KBM-7 (cell line): ENCODE measurements at places on chromosomes 16 and 17.

DNA sequence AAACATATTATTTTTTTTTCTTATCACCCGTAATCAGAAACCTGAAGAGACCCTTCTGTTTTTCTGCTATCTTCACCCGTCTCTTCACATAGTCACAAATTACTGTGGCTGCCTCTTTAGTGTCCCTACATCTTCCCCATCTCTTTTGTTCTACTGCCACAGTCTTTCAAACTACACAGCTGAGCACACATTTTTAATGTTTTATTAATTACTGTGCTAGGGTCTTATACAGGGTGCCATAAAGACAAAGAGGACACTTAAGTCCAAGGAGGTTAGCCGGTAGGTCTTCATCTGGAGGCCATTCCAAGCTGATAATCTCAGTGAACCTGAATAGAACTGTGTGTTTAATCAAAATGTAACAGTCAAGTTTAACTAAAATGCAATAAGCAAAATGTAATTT lies 20.7 kb downstream of the CNTNAP4 start:
- no peak for DNase-seq

DNA sequence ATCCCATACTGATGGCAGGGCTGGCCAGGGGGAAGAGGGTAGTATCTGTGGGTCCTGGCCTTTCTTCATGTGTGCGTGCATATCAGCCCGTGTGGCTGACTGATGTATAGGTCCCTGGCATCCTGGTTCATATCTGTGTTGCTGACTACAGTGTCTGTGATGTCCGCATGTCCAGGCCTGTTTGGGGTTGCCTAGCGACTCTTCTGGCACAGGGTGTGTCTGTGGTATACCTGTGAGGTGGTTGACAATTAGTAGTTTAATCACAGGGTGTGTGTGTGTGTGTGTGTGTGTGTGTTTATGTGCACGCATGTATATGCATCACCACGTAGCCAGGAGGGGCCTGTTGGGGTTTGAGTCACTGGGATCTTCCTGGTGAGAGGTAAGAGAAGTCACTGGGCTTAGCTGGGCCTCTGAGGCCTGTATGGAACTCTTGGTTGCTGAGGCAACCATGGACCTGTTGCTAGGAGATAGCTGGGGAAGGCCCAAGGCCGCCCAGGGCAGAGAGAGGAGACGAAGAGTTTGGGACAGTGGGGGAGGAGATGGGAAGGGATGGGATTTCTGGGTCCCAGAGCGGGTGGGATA lies 603 bp upstream of the TMEM95 start:
- DNase-seq: no peak

- DNase-seq: peak; percentile 25
Observed at GRCh38 chr16:4239020-4239419, 2.9 kb downstream of the SRL start.

DNA sequence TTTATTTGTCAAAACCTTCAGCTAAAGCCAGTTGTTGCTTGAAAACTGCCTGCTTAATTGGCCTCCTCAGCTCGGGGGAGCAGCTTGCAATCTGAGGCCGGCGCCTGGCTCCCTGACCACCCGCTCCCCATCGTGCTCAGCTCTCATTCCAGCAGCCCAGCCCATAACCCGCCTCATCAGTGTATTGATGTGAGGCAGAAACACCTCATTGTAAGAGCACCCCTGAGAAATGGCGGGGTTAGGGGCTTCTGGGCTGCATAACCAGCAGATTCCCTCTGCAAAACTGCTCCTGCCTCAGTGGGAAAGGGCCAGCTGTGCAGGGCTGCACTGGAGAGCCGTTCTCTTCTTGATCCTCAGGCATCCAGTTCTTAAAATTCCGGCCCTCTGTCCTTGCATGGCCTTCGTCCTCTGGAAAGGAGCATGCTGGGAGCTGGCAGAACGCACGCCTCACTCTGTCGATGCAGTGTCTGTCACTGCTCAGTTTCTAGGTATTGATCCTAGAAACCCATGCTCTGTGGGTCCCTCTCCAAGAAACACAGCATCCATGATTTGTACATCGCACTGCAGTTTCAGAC lies 113.8 kb upstream of the CHMP6 start:
- no peak for DNase-seq

GRCh38 chr16:84677017-84677803 lies 22.6 kb upstream of the USP10 start:
- DNase-seq: no peak

DNA sequence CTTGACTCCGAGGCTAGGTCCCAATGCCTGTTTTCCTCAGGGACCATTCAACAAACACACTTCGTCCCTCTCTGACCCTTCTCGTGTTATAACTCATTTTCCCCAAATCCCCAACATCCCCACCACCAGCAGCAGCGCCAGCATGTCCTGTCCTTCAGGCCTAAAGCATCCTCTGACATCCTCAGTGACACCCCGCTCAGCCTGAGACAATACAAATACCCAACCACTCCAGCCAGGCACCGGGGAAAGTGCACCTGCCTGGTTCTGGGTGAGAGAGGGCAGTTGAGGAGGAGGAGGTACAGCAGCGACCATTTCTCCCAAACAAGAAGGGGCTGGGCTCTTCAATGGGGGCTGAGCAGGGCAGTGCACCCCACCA lies 4.7 kb downstream of the MNT start:
- DNase-seq: no peak

DNA sequence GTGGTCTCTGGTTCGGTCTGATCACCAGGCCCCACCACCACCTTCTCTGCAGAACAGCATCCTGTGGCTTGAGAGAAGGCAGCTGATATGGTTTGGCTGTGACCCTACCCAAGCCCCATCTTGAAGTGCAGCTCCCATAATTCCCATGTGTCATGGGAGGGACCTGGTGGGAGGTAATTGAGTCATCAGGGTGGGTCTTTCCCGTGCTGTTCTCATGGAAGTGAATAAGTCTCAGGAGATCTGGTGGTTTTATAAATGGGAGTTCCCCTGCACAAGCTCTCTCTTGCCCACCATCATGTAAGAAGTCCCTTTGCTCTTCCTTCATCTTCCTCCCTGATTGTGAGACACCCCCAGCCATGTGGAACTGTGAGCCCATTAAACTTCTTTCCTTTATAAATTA lies 352.3 kb upstream of the CDH5 start:
- no peak for DNase-seq

DNA sequence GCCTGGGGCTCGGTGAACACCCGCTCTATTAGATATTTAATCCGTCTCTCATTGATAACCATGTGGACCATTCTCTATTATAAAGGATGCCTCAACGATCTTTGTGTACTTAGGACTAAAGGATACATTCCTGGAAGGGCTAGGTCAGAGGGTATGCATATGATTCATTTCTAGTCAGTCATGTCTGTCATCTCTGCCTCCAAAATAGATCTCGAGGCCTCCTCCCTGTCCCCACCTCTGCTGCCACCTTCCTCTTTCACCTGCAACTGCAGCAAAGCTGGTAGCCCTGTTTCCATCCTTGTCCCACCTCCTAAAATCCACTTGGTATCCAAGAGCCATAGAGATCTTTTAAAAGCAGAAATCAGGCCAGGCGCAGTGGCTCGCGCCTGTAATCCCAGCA lies 121.5 kb downstream of the KATNIP start:
- DNase-seq: no peak

- no peak for DNase-seq
Observed at GRCh38 chr17:82003411-82004381, 19.0 kb downstream of the CENPX start.

GRCh38 chr16:76947749-76948148 lies 243.2 kb upstream of the MON1B start:
- DNase-seq: no peak

DNA sequence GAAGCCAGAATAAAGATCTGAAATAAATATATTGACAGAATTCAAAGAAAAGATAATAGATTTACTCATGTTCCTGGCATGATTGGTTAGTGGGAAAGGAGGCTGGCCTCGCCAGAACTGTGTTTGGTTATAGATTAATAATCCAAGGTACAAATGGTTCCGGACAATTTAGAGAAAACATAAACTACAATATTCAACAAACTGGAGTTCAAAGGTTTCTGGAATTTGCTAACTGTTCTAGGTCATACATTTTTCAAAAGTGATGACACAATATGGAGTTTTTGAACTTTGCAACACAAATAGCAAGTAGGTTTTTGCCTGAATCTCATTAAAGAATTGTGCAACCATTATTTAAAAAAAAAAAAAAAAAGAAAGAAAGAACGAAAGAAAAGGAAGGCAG lies 251.7 kb upstream of the SALL1 start:
- DNase-seq: no peak

DNA sequence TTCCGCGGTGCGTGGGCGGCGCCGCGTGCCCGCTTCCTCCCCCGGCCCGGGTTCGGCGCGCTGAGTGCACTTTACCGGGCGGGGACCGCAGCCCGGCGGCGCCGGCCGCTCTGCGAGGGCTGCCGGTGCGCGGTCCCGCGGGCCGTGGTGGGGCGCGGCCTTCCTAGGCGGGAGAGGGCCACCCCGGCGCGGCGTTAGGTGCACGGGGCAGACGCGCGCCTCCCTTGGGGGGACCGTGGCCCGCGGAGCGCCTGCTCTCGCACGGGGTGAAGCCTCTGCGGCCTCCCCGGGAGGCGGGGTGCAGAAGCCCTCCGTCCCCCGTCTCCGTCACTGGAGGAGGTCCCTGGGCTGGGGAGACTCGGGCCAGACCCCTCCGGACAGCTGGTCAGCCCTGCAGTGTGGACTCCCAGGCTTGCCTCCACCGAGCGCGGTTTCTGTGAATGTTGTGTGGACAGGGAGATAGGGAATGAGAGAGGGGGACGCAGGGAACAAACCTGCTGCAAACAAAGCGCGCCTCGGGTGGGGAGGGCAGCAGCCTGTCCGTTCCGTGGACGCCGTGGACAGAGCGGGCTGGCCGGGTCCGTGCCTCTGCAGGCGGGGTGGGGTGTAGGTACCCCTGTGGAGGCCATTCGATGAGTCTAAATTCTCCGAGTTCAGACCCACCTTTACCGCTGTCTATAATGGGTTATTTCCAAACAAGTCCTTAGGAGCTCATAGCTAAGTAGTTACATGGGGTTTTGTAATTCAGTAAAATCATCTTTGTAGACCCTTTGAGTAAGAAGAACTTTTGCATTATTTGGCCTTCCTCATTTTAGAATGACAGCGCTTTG lies 721 bp downstream of the TBCD start:
- DNase-seq: peak; percentile 20

DNA sequence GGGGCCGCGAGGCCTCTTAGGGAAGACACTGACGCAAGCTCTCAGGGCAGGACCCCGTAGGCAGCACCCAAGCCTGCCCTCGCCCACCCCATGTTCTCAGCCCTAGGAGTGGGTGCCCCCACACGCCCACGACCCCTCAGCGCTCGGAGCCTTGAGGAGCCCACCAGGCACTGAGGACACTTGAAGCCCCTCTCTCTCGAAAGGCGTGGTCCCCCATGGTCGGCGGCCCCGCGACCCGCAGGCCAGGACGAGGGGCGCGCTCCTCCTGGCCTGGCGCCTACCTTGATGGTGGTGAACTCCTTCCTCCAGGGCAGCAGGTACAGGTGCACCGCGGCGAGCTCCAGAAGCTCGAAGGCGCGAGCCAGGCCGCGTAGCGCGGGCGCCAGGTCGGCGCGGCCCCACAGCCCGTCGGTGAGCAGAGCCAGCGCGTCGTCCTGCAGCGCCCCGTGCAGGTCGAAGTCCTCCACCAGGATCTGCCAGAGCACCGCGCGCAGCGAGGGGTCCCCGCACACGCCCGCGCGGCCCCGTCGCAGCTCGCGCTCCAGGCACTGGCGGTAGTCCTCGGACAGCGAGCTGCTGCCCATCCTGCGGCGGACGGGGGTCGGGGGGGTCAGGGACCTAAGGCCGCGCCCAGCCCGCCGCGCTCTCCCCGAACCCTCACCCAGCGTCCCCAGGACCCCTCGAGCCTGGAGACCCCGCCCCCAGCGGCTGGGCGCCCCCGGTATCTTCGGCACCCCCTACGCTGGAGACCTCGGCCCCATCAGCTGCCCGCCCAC lies 668 bp downstream of the SPATA2L start:
- peak; percentile 51 for DNase-seq

DNA sequence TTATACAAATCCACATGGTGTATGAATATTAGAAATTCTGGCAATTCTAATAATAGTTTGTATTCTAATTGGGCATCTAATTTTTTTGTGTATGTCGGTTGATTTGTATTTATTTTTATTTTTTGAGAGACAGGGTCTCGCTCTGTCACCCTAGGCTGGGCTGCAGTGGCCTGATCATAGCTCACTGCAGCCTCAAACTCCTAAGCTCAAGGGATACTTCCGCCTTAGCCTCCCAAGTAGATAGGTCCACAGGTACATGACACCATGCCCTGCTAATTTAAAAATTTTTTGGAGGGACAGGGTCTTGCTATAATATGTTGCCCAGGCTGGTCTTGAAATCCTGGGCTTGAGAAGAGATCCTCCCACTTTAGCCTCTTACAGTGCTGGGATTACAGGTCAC lies 104.6 kb downstream of the TRIM37 start:
- no peak for DNase-seq

GRCh38 chr17:45336390-45337182 lies 19.8 kb upstream of the MAP3K14 start:
- DNase-seq: no peak

DNA sequence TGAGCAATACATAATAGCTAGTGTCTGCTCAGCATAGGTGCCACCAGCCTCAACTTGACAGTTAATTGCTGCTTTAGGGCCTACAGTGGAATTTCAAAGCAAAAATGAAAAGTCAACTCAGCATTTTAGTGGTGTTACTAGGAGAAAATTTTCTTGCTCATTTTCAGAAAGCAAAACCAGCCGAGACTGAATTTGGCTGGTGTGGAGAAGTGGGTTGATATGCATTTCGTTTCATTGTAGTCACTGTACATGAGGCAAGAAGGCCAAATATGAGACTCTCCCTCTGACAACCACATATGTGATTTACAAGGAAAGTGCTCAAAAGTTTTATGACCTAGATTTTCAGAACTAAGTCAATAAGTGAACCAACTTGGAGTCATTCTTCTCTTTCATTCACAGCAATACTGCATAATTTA lies 54.0 kb downstream of the DUSP14 start:
- DNase-seq: no peak

- peak; percentile 15 for DNase-seq
Observed at GRCh38 chr17:68694791-68695485, 93.8 kb upstream of the FAM20A start.

- no peak for DNase-seq
Observed at GRCh38 chr17:21539146-21539545, 153.2 kb upstream of the KCNJ18 start.

DNA sequence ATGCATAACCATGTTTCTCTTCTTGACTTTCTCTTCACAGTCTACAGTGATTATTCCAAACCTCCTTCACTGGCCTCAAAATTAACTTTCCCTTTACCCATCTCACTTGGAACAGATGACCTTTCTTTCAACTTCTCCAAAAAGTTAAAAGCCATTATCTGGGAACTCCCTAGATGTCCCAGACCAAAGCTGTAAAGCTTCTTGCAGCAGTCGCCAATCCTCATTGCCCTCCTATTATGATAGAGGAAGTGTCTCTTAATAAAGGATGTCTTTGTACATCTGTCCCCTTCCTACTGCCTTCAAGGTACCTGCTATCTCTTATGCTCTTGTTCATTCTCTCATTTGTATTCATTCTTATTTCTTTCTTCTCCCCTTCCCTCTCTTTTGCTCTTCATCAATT lies 127.5 kb downstream of the MRTFB start:
- DNase-seq: peak; percentile 7

GRCh38 chr16:50695017-50696000 lies 1.9 kb downstream of the NOD2 start:
- peak; percentile 59 for DNase-seq

GRCh38 chr16:74944466-74944865 lies 40.5 kb downstream of the WDR59 start:
- DNase-seq: no peak
